Stimulated activated CD4-positive, alpha-beta T cell treated with anti-CD3 and anti-CD28 coated beads, Interleukin-1b, Interleukin-23, amount 100 ng/mL, for 48 hours (primary cell): ENCODE measurements at places on chromosomes 1 and 21.

DNA sequence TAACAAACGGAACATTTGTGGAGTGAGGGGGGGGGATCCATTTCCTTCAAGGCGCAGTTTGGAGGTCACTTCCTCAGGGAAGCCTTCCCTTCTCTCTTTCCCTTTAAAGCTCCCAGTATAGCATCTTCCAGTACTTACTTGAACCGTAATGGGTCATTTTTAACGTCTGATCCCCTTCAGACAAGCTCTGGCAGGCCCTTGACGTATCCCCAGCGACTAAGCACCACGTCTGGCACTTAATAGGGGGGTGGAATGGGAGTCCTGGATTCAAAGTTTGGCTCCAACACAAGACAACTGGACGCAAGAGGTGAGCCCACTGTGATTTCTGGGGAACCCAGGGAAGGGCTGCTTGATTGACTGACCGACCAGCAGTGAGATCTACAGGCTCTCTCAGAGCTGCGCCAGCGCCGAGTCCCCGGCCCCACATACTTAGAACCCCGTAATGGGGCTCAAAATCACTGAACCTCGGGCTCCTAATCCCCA, 441 bp downstream of the YARS1 start:
- no peak for DNase-seq

- no peak for DNase-seq
These were observed 5.7 kb upstream of the PPM1J start for GRCh38 chr1:112720800-112721199.

DNA sequence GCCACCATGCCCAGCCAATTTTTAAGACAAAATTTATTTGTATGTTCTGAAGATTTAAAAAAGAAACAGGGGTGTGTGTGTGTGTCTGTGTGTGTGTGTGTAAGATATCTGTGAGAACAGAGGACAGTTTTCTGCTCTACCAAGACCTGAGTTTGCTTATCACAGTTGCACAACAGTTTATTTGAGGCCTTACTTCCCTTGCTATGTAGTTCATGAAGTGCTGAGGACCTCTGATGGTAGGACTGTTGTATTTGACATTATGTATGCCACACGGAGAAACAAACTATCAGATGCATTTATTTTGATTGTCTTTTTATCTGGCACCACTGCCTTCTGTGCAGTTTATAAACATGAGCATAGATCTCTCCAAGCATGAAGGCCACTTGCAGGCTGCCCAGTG, 355.2 kb downstream of the PBX1 start:
- no peak for DNase-seq

GRCh38 chr1:8238141-8239038, 79.5 kb upstream of the SLC45A1 start:
- no peak for DNase-seq

- no peak for DNase-seq
These were observed 17.7 kb upstream of the PIK3R3 start for GRCh38 chr1:46150085-46150484.

- DNase-seq: no peak
These were observed 889 bp upstream of the TXLNA start for GRCh38 chr1:32178380-32179192.

- DNase-seq: no peak
These were observed 113.9 kb downstream of the GRIK1 start for GRCh38 chr21:29825936-29826335.
